ENCODE measurements at places on chromosomes 16 and 17. TPM values are rescaled to one million over a fixed set of nuclear protein-coding genes. Genes with fewer than 3 reads are reported as not detected.

Gene RASD1
- total RNA-seq: 1.4 TPM

- no peak for DNase-seq
Measured at GRCh38 chr16:85968041-85968920, 69.3 kb downstream of the IRF8 start.

DNA sequence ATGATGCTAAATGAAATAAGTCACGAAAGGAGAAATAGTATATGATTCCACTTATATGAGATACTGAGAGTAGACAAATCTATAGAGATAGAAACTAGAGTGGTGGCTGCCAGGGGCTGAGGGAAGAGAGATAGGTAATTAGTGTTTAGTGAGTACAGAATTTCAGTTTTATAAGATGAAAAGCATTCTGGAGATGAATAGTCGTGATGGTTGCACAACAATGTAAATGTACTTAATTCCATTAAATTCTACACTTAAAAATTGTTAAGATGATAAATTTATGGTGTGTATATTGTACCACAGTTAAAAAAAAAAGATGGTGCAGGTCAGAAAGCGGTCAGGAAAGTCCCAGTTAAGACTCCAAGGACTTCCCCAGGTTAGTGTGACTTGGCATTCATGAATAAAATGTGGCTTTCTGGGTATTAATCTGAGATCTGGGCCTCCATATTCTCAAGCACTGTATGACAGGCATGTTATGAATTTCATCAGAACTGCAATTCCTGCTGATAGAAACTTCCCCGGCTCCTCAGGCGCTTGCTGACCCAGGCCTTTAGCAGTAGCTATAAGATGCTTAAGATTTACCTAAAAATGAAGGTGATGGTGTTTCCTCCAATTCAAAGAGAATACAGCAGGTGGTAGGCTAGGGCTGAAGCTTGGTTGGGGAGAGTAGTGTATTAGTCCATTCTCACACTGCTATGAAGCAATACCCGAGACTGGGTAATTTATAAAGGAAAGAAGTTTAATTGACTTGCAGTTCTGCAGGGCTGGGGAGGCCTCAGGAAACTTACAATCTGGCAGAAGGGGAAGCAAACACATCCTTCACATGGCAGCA is 115.3 kb upstream of the SOX9 start:
- no peak for DNase-seq

Gene HLF
- total RNA-seq: 0.75 TPM

DNA sequence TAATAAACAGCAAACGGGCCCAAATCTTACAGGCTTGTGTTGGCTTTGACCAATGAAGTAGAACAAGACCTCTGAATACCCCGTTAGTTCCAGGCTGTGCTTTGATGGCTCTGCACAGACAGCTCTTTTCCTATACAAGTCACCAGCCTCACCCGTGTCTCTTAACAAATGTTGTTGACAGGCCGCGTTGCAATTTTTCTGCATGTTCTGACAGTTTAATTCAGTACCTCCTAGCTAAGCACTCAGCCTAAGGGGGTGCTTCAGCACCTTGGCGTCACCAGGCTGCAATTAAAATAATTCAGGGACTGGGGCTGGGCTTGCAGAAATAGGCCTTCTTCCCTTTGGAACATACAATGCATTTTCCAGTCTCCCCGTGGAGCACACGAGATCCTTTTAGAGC is 500.1 kb downstream of the MAF start:
- no peak for DNase-seq

- DNase-seq: no peak
Measured at GRCh38 chr17:73654241-73654640, 10.0 kb upstream of the SDK2 start.

DNA sequence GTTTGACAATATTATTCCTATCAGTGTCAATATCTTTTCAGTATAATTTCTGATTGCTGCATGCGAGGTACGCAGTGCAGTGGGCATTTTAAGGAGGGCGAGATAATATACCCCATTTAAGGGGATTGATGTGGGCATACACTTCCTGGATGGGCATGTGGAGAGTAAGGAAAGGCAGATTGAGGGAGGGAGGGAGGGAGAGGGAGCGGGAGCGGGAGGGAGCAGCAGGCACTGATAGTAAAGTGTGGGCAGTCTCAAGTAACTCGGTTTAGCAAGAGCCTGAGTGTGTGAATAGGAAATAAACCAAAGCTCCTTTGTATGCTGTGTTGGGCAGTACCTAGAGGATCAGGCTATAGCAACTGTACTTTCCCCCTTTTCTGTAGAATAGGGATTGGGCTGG is 5.1 kb downstream of the BPTF start:
- no peak for DNase-seq

Gene PRSS36
- 1.3 TPM for total RNA-seq

DNA sequence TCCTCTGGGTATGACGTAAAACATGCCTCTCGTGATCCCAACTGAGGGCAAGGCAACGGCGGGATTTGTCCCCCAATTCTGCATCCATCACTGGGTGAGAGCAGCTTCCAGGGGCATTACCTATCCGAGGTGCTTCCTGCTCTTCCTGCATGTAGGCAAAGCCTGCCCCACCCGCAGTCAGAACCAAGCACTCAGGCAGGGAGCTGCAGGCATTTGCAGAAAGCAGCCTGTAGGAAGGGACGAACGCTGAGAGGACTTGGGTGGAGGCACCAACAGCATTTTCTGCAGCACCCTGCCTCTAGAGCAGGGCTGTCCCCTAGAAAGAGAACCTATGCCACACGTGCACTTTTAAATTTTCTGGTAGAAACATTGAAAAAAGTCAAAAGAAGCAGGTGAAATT is 5.5 kb downstream of the BCO1 start:
- DNase-seq: no peak

GRCh38 chr17:21285164-21286065 is 904 bp downstream of the MAP2K3 start:
- no peak for DNase-seq

GRCh38 chr16:85056211-85056748 is 28.7 kb downstream of the KIAA0513 start:
- no peak for DNase-seq

DNA sequence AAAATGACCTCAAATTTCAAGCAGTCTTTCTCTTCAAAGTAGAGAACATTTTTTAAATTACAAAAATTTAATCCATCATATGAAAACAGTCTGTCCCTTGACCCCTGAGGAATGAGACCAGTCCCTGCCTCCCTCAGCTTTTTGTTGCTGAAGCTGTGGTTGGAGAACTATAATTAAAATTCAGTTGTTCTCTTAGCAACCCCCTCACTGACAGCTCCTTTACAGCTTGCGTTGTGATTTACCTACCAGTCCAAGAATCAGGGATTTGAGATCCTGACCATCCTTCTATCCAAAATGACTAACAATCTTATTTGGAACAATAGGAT is 29.8 kb downstream of the LYRM1 start:
- no peak for DNase-seq

- no peak for DNase-seq
Measured at GRCh38 chr16:57979006-57979585, 8.2 kb upstream of the CNGB1 start.

DNA sequence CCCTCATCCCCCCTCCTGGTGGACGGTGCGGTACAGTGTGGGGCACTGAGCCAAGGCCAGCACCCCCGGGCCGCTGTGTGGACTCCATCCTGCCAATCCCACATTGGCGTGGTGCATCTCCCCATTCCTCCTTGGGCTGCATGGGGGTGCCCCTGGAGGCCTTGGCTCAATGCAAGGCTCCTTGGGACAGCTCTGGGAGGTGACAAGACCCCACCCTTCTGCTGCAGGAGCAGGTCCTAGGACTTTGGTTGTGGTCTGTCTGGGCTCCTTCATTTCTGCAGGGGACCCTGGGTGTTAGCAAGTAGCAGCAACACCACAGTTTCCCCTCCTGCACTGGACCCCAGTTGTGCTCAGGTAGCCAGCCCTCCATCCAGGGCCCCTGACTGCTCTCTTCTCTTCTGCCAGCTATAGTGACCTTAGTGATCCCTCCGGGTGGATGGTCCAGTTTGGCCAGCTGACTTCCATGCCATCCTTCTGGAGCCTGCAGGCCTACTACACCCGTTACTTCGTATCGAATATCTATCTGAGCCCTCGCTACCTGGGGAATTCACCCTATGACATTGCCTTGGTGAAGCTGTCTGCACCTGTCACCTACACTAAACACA is 1.3 kb downstream of the PRSS21 start:
- DNase-seq: no peak

DNA sequence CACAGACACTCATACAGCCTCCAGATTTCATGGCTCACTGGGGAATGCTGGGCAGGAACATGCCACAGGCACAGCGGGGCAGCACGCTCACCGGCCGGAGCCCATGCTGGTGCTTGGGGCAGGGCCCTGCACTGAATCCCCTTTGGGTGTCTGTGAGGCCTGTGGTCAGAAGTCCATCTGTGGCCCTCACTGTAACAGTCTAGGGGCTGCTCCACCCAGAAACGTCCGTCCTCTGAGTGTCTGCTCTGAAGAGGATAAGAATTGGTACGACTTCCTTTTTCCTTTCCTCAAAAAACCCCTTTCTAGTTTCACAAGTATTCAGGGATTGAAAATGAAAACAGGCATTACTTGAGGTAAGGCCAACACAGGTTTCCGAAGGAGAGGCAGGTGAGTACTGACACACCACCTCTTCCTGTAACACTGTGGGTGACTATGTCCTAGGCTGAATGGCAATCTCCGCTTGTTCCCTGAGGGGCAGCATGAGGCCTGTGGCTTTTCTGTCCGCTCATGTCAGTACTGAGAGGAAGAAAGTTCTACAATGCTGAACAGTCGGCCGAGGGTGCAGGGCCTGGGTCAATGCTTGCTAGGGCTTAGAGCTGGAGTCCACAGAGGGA is 42.5 kb downstream of the TMEM11 start:
- no peak for DNase-seq

Gene HS3ST4
- not detected for total RNA-seq

DNA sequence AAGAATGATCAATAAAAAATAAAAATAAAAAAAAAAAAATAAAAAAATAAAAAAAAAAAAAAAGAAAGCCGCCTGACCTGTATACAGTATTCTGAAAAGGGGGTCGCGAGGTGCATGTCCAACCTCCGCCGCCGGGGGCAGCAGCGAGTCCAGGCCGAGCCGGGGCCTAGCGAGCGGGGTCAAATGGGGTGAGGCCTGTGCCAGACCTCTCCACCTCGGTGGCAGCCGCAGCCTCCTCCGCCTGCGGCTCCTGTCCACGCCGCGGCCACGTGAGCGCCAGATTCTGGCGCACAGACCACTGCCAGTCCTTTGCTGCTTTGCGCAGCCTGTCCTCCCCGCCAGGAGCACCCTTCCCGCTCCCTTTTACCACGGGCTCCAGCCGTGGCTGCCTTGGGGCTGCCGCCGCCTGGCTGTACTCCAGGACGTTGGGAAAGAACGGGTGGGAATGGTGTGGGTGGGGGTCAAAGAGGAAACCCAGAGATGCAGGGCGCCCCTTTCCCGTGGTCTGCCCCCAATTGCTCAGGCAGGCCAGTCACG is 2.4 kb upstream of the BCKDK start:
- no peak for DNase-seq

Gene PRR29
- 0.14 TPM for total RNA-seq

Gene B4GALNT2
- total RNA-seq: 0.94 TPM

DNA sequence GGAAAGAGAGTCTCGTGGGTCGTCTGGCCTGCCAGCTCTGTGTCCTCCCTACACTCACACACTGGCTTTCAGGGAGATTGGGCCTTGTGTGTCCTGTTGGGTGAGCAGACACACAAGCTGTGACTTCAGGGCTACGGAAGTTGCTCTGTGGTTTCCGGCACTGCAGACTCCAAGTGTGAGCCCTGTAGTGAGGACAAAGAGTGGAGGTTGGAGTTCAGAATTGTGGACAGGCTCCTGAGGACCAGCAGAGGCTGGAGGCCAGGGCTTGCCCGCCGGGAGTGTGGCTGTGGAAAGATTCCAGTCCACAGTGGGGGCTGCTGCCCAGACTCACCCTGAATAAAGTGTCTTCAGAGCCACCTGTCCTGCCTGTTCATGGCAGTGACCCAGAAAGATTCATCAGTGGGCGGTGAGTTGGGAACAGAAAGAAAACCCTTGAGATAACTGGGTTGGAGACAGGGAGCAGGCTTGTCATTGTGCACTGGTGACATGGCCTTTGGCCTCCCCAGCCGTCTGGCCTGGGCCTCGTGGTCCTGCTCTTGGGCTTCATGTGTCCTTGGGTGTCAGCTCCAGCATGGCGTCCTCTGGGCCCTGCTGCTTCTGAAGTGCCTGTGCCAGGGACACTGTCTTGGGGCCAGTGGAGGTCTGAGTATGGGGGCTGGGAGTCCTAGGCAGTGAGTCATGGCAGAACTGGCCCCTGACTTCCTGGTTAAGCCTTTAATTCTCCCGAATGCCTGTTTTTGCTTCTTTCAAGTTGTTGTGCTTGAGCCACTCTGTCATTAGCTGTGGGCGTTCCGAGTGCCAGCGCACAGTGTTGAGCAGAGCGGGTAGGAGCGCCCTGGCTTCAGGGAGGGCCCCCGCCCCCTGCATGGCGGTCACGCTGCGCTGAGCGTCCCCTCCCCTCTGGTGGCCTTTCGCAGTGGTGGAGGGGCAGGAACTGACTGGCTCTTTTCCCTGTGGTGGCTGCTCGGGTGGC is 19.9 kb upstream of the ZNF750 start:
- peak; percentile 41 for DNase-seq

DNA sequence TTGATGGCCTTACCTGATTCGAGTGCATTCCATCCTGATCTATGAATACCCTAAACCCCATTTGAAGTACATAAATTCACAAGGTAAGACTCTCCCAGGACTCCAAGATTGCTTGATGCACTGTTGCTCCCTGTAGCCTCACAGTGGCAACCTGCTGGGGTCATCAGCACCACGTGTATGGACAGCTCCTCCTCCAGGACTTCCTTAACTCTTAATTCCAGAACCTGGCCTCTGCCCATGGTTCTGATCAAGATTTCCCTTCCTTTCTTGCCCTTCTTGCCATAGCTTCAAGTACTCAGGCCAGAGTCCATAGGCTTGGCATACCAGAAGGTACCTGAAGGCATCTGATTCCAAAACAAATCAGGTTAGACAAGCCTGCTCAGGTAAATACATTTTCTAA is 34.0 kb upstream of the NLK start:
- peak; percentile 39 for DNase-seq

Gene TNFAIP1
- 69.3 TPM for total RNA-seq

Gene KRT32
- total RNA-seq: not detected

DNA sequence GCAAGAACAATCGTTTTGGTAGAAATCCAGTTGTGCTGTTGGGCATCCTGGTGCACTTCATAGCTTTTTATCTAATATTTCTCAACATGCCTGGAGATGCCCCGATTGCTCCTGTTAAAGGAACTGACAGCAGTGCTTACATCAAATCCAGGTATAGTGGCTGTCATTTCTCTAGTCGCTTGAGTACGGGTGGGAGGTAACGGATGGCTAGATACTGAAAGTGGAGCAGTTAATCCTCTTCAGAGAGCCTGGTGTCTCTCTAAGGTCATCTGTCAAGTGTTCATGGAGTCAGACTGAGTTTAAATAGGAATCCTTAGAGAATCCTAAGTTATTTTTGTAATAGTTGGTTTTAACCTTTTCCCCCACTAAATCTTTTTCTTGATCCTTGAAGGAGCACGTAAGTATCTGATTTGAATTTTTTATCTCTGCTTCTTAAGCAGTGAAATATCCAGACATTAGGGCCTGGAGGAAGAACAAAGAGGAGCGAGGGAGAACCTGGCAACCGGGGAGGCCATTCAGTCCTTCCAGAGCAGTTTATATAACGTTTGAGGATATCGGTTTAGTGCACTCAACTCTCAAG is 37.2 kb downstream of the MFSD11 start:
- no peak for DNase-seq

Gene TCAP
- 0.07 TPM for total RNA-seq

Gene GPRC5B
- total RNA-seq: 11.4 TPM

Gene AGRP
- not detected for total RNA-seq

All from epithelial cell of proximal tubule (primary cell).